ENCODE measurements at places on chromosomes 7 and 10.

- no peak overlapping the region for H3K27ac ChIP-seq
- peak overlapping the region; percentile 30 for H3K4me3 ChIP-seq
- peaks cover 2% of the 10 kb centered on the region for H3K36me3 ChIP-seq
- H3K4me1 ChIP-seq, result no peaks in the 10 kb centered on the region
- no peak for DNase-seq
- no peaks in the 10 kb centered on the region for H3K27me3 ChIP-seq
Observed at GRCh38 chr7:64046041-64046389, 781 bp downstream of the ZNF727 start.

GRCh38 chr7:77393261-77393660 lies 22.9 kb downstream of the GSAP start:
- H3K4me1 ChIP-seq, result peaks cover 9% of the 10 kb centered on the region
- no peaks in the 10 kb centered on the region for H3K27me3 ChIP-seq
- no peak overlapping the region for H3K4me3 ChIP-seq
- H3K36me3 ChIP-seq, result peaks cover 15% of the 10 kb centered on the region
- DNase-seq, result no peak
- no peak overlapping the region for H3K27ac ChIP-seq

- H3K36me3 ChIP-seq, result peaks cover 7% of the 10 kb centered on the region
- peaks cover 29% of the 10 kb centered on the region for H3K4me1 ChIP-seq
- H3K27ac ChIP-seq, result no peak overlapping the region
- no peaks in the 10 kb centered on the region for H3K27me3 ChIP-seq
- H3K4me3 ChIP-seq, result no peak overlapping the region
- no peak for DNase-seq
Observed at GRCh38 chr10:110137142-110137545, 70.3 kb upstream of the MXI1 start.

GRCh38 chr10:114899982-114900381 lies 38.0 kb upstream of the TRUB1 start:
- no peak for DNase-seq
- no peaks in the 10 kb centered on the region for H3K4me1 ChIP-seq
- H3K36me3 ChIP-seq, result no peaks in the 10 kb centered on the region
- H3K27me3 ChIP-seq, result peaks cover 14% of the 10 kb centered on the region
- H3K27ac ChIP-seq, result no peak overlapping the region

GRCh38 chr10:110569736-110570135 lies 2.2 kb downstream of the SMC3 start:
- no peak overlapping the region for H3K27ac ChIP-seq
- H3K4me3 ChIP-seq, result peak overlapping the region; percentile 96
- peaks cover 43% of the 10 kb centered on the region for H3K4me1 ChIP-seq
- H3K36me3 ChIP-seq, result peaks cover 16% of the 10 kb centered on the region
- no peak for DNase-seq

DNA sequence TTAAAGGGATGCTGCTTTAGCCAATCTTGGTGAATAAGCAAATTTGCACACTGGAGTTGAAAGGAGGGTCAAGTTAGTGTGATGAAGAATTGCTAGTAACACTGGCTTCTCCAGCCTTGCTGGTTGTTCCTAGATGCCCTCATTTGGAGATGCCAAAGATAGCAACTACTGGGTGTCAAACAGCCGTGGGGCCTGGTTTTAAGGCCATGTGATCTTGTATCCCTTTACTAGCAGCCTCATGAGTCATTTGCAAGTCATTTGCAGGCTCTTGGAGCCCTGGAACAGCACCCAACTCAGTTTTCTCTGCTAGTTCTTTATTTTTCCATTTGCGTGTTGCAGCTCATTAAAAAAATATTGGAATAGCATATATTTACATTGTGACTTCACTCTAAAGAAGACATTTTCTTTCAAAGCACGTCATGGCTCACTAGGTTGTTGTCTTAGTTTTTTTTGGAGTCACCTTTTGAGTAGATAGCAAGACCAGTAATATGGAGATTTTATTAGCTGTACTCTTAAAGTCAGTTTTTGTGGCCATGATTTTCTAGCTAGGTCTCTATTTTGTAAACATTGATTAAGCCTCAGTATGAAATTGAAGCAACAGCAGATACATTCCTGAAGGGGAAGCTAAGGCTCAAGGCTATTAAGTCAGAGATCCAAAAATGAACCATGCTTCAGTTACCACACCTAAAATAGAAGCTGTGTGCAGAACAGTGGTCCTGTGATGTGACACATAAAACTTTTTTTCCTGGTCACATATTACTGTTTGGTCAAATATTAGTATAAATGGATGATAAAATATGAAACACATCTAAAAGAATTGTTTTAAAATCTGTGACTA lies 1.3 kb downstream of the LSMEM1 start:
- no peak for DNase-seq
- H3K36me3 ChIP-seq, result peaks cover 12% of the 10 kb centered on the region
- H3K27me3 ChIP-seq, result no peaks in the 10 kb centered on the region
- no peak overlapping the region for H3K27ac ChIP-seq
- peaks cover 6% of the 10 kb centered on the region for H3K4me1 ChIP-seq

All from activated naive CD8-positive, alpha-beta T cell treated with anti-CD3 and anti-CD28 coated beads, Interleukin-2, amount 10 ng/mL, durations not matched to agents 7 days and 5 days (primary cell).